ENCODE measurements at places on chromosomes 1 and 21. TPM values are rescaled to one million over a fixed set of nuclear protein-coding genes. Genes with fewer than 3 reads are reported as not detected.

Gene RHOU
- 0.99 TPM for total RNA-seq

Gene PADI2
- total RNA-seq, result 0.15 TPM

Gene HSD11B1
- total RNA-seq, result 28.8 TPM

Gene AMY2B
- total RNA-seq, result 5.8 TPM

Gene FAM229A
- 2.3 TPM for total RNA-seq

Gene LCE1F
- total RNA-seq, result not detected

Gene DCAF6
- total RNA-seq, result 83.2 TPM

Gene CFAP57
- 0.33 TPM for total RNA-seq

Gene CACNA1S
- not detected for total RNA-seq

Gene OR10J1
- not detected for total RNA-seq

Gene TFF1
- not detected for total RNA-seq

Gene EPS8L3
- total RNA-seq, result not detected

Gene GLUL
- 496 TPM for total RNA-seq

Gene NLRP3
- total RNA-seq, result not detected

Gene MEX3A
- total RNA-seq, result 2.0 TPM

Gene DCDC2B
- total RNA-seq, result not detected

Gene SLAMF8
- not detected for total RNA-seq

Gene SGIP1
- 34.6 TPM for total RNA-seq

Gene AJAP1
- total RNA-seq, result not detected

Gene OR6N1
- not detected for total RNA-seq

Gene LINGO4
- not detected for total RNA-seq

Gene SELENBP1
- total RNA-seq, result 120 TPM

Gene CSF1
- total RNA-seq, result 88.5 TPM

Gene FCAMR
- total RNA-seq, result not detected

Gene NBPF4
- not detected for total RNA-seq

Gene RIIAD1
- total RNA-seq, result not detected

Gene ATP1B1
- 11.5 TPM for total RNA-seq

Gene HAO2
- total RNA-seq, result not detected

Gene ITGB2
- total RNA-seq, result not detected

Gene PDZK1
- total RNA-seq, result 1.3 TPM

Gene KRTCAP2
- 125 TPM for total RNA-seq

Gene TMEM200B
- 22.8 TPM for total RNA-seq

Gene CA6
- total RNA-seq, result not detected

Gene KRTAP26-1
- not detected for total RNA-seq

Gene ADAMTS5
- 9.3 TPM for total RNA-seq

Measured in smooth muscle cell of trachea (primary cell).